ENCODE measurements at places on chromosomes 13 and 19.

GRCh38 chr19:7382694-7383093 lies 34.0 kb downstream of the ARHGEF18 start:
- no peak for DNase-seq

GRCh38 chr13:46961719-46962118 lies 64.9 kb upstream of the HTR2A start:
- no peak for DNase-seq

DNA sequence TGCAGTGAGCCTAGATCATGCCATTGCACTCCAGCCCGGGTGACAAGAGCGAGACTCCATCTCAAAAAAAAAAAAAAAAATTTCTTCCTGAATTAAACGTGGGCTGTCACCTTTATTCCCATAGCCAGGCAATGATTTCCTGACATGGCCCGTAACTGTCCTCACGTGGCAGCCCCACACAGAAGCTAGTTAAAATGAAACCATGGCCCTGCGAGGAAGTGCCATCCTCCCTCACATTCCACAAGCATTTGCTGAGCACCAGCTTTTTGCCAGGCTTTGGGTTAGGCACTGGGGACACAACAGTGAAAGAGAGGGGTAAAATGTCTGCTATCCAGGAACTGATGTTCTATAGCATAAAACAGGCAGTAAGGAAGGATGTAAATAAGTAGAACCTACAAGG lies 13.2 kb upstream of the FBXO27 start:
- DNase-seq: no peak

DNA sequence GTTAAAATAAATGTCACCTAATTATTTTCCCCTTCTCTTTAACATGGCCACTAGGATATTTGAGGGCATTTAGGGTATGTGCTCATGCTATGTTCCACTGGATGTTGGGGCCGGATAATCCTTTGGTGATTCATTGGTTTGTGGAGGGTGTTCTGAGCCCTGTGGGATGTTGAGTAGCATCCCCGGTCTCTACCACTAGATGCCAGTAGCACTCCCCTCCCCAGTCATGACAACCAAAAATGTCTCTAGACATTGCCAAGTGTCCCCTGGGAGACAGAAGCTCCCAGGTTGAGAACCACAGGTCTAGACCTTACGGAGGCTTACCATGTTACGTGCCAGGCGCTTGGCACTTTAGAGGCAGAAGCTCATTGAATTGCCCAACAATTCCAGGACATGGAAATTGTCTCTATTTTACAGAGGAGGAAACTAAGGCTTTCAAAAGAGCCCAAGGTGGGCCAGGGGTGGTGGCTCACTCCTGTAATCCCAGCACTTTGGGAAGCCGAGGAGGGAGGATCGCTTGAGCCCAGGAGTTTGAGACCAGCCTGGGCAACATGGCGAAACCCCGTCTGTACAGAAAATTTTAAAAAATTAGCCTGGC lies 14.1 kb downstream of the SHANK1 start:
- DNase-seq: peak; percentile 10

DNA sequence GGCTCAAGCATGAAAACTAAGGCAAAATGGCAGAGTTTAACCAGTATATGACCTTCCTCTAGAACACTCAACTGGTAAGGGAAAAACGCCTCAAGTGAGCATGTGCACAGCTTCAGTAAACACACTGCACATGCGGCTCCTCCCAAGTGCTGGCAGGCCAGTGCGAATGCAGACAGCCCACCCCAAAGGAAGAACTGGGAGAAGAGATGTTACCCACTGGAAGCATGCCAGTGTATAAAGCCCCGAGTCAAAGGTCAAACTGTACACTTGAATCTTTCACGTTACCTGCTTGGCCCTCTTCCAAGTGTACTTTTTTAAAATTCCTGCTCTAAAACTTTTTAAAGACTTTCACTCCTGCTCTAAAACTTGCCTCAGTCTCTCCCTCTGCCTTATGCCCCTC lies 19.2 kb upstream of the RCBTB1 start:
- DNase-seq: no peak

GRCh38 chr13:45341799-45342500 lies 967 bp upstream of the TPT1 start:
- DNase-seq: no peak

GRCh38 chr13:99339230-99339721 lies 32.1 kb upstream of the GPR183 start:
- DNase-seq: no peak

GRCh38 chr13:23743278-23744076 lies 145.7 kb downstream of the MIPEP start:
- DNase-seq: no peak

- no peak for DNase-seq
Measured at GRCh38 chr13:71483733-71484132, 383.3 kb downstream of the DACH1 start.

GRCh38 chr13:46192412-46192811 lies 10.4 kb upstream of the LCP1 start:
- DNase-seq: no peak

DNA sequence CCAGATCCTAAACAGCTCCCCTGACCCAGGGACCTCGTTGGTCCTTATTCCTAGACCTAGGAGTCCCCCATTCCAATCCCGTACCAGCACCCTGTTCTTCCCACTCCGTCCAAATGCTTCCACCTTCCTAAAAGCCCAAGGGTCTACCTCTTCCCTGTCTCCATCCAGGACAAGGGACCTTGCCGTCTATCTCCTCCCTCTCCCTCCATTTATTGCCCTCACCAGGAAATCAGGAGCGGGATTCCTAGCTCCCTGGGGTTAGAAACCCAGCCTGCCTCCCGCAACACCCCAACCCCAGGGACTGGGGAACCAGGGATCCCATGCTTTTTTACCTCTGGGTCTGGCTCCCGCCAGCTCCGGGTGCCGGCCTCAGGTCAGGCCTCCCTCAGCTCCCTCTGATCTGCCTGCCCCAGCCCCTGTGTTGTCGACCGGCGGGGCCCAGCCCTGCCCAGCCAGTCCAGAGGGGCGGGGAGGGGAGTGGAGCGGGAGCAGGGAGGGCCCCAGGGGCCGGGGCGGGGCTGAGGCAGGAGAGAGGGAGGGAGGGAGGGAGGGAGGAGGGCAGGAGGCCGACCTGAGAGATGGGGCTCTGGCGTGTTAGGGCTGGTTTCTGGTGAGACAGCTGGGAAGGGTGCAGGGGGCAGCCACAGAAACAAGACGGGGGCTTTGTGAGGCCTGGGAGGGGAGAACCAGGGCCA lies at the start of gene B3GNT8:
Gene B3GNT8 (minus strand): TSS at position 423 of the 695 bp plus-strand sequence. CDS start 596 bp downstream, outside the sequence.
- peak; percentile 25 for DNase-seq

GRCh38 chr19:7488736-7489353 lies at the start of gene PEX11G:
PEX11G (minus strand) TSS chr19:7489035; CDS start chr19:7489010, 25 bp downstream.
- peak; percentile 55 for DNase-seq

GRCh38 chr19:57841122-57841763 lies 8.4 kb upstream of the ZNF587 start:
- DNase-seq: no peak

DNA sequence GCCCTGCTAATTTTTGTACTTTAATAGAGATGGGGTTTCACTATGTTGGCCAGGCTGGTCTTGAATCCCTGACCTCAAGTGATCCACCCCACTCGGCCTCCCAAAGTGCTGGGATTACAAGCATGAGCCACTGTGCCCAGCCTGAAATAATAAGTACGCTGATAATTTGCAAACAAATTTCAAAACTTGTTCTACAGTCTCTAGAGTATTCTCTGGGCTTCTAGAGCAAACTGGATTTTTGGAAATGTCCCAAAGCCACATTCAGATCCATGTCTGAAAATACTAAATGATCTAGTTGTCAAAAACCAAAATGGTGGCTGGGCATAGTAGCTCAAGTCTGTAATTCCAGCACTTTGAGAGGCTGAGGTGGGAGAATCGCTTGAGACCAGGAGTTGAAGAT lies 39.9 kb upstream of the PSPC1 start:
- DNase-seq: no peak

DNA sequence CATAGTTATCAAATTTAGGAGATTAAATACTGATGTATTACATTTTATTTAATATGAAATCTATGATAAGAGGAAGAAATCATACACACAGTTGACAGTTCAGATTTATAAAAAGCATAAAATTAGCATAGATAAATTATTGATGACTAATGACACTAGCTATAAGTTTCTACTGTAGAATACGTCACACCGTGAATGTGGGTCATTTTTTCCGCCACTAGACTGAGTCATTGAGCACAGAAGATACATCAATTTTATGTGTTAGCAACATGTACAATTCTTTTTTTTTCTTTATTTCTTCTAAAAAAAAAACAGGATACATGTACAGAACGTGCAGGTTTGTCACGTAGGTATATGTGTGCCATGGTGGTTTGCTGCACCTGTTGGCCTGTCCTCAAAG lies 22.2 kb downstream of the AP2S1 start:
- no peak for DNase-seq

DNA sequence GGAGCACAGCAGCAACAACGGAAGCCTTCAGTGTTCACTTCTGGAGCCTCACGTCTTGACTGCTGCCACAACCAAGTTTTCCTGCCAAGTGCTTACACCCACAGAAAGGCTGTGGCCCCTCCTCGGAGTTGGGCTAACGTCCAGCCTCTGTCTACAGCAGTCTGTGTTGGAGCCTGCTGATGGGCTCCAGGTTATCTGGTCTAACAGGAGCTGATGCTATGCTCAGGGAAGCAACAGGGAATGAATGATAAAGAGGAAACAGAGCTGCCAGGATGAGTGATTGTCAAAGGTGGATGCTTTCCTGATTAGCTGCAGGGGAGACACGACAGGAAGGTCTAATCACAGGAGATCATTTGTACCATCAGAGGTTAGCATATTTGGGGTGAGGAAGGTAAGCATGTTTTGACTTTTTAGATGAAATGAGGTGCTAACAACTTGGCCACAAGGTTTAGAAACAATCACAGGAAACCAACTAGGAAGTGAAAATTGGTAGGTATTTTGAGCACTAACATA lies 53.8 kb upstream of the RCBTB2 start:
- DNase-seq: no peak

GRCh38 chr13:43763143-43763759 lies 23.5 kb downstream of the ENOX1 start:
- no peak for DNase-seq

- DNase-seq: no peak
Measured at GRCh38 chr13:53642306-53642705, 613.7 kb downstream of the OLFM4 start.

DNA sequence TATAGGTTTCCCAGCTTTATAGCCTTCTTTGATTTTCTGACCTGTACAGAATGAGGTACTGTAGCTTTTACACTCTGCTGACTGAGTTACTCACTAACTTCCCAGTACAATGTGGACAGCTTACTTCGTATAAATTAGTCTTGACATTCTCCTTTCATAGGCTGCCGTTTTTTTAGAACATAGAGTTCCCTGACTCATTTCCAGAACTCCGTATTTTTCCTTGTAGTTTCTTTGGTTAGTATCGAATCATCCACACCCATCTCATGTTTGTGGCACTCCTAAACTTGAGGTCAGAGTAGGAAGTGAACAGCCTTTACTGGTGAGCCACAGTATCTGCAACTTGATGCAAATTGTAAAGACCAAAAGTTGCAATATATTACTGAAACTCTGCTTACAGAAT lies 303.9 kb downstream of the SLITRK5 start:
- DNase-seq: no peak

DNA sequence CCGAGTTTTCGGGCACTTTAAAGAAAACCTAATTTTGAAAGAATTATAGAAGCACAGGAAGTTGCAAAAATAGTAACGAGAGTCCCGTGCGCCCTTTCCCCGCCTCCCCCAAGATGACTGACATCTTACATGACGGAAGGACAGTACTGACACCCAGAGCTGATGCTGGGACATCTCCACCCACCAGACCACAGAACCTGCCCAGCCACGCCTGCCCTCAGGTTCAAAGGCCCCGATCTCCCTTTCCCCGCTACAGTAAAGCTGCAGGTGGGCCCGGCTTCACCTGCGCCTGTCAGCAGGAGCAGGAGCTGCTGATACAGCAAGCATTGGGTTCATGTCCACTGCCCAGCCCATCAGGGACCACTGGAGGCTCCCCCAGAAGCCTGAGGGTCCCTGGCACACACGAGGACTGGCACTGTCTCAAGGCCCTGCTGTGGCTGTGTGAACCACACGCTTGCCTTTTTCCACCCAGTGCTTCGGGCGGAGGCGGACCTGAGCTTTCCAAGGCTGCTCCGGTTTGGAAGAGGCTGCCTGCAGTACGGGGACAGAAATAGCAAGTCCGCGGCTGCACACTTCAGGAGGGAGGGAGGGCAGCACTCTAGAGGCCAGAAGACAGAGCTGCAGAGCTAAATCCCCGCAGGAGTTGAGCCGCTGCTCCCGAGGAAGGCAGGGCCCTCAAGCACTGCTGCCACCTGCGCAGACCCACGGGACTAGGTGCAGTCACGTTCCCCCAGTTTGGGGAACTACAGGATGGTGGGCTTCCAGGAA lies 8.7 kb downstream of the MAP2K2 start:
- DNase-seq: no peak

DNA sequence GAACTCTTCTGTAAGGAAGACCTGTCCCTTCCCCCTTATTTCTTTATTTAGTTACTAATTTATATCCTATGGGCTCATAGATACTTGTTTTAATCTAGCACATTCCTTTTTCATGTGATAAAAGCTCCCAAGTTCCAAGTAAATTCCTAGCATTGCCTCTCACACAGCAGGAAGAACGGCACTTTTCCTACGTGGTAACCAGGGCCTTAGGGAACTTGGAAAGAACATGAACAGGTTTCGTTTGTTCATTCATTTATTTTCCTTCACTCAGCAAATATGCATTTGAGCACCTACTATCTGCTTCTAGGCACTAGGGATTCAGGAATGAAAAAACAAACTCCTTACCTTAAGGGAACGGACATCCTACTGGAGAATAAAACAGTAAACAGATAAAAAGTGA lies 125.1 kb downstream of the SIPA1L3 start:
- no peak for DNase-seq

DNA sequence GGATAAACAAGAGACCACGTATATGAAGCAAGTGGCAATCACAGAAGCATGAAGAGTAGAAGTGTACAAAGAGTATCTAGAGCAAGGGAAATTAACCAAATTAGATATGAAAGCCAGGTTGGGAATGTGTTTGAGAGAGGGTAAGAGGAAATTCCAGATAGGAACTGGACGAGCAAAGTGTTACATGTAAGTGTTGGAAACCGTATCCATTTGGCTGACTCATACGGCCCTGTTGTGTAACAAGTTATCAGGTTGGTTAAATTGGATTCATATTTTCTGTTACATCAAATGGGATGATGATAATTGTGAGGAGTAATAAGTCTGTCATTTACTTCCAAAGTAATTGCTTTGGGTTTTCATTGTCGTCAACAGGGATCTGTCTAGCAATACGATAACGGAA lies 46.7 kb downstream of the RXFP2 start:
- DNase-seq: no peak

DNA sequence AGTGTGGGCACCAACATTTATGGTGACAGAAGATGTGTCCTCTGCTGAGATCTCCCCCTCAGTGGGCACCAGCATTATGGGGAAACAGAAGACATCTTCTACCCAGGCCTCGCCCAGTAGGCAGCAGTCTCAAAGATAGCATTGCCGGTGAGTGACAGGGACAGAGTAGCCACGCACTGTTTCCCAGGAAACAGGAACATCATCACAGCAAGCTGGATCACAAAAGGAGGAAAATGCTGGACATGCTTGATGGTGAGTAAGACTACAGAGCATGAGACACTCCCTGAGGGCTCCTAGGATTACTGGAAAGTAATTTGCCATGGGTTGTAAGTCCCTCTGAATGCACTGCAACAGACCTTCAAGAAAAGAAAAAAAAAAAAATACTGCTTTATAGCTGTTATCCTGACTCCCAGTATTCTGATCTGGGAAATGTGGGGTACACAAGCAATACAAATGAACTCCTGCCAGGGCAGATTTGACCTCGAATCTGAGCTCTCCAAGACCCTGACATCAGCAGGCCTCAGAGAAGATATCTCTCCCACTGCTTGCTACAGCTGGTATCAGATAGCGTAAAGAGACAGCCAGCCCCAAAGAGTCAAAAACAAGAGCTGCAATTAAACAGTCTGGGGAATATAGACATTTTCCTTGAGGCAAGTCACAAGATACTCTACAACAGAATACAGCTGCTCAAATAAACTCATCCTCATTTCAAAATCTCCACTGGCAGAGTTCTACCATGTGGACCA lies 180.4 kb downstream of the RBM26 start:
- no peak for DNase-seq

Measured in AG09319 (cell line).